Right renal pelvis (tissue), 4 donors: ENCODE measurements at places on chromosomes 1 and 21.

DNA sequence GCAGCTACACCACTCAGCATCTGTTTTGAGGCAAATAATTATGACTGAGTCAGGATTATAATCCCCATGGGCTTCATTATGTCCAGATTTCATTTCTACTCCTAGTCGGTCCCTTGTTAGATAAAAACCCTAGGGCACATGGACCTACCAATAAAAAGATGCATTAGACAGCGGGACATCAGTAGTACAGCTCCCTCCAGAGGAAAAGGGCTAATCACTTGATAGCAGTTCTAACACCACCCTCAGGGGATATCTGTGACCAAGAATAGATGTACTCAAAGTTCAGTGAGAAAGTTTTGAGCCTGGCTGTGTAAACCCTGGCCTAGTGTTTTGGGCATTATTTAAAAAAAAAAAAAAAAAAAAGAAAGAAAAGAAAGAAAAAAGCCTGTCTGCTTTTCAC, 10.0 kb downstream of the GJA8 start:
- no peak for DNase-seq

GRCh38 chr1:20521960-20522861, 14.3 kb upstream of the MUL1 start:
- peak; percentile 82 for DNase-seq

- DNase-seq = no peak
Measured at GRCh38 chr1:93753791-93754763, 72.4 kb upstream of the BCAR3 start.

- DNase-seq = peak; percentile 41
Measured at GRCh38 chr1:48823168-48823567, 46.5 kb upstream of the BEND5 start.

- DNase-seq = no peak
Measured at GRCh38 chr1:238485057-238485911, 594.6 kb upstream of the ZP4 start.
